Stimulated activated CD8-positive, alpha-beta memory T cell treated with anti-CD3 and anti-CD28 coated beads, Interleukin-7, amount 100 ng/mL, for 1 hour (primary cell): ENCODE measurements at places on chromosomes 11 and 22.
A peak's percentile ranks its signal among the peaks of the same experiment; 100 is the strongest.

GRCh38 chr11:30508594-30508993 lies 77.6 kb downstream of the MPPED2 start:
- no peak for DNase-seq

- DNase-seq = no peak
Measured at GRCh38 chr11:79493555-79494171, 52.8 kb upstream of the TENM4 start.

DNA sequence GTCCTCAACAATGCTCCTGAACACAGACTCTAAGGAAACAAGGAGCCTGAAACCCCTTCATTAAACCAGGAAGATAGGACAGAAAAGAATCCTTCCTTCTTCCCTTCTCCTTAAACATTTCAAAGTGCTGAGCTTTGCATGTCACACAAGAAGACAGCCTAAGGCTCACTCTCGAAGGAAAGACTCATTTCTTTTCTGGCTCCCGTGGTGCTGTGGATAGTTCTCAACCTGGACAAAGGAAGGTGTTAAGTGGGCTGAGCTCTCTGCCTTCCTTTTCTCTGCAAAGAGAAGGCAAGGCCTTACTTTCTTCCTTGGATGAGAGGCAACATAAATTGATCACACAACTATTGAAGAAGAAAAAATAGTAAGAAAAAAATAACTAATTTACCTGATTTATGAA lies 452.4 kb upstream of the DDI1 start:
- no peak for DNase-seq

DNA sequence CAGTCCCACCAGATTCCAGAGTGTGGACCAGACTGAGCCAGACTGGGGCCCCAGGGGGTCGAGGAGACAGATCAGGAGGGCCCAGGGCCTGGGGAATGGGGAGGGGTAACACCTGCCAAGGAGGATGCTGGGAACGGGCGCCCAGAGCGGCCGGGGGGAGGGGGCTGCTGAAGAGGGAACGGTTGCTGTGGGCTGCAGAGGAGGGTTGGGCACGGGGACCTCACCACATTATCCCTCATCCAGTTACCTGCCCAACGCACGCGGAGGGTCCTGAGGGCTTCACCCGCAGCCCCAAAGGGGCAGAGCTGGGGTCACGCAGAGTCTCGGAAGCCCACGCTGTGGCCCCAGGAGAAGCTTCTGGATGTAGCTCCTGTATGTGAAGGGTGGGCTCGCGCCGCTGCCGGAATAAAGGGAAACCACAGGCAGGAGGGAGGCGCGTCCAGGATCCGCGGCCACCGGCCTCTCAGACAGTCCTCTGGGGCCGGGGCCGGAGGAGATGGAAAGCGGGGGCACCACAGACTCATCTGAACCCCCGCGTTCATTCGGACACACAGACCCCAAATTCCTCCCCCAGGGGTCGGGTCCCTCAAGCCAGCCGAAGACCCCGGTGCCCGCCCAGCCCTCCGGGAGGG lies 866 bp upstream of the SELENOO start:
- no peak for DNase-seq

DNA sequence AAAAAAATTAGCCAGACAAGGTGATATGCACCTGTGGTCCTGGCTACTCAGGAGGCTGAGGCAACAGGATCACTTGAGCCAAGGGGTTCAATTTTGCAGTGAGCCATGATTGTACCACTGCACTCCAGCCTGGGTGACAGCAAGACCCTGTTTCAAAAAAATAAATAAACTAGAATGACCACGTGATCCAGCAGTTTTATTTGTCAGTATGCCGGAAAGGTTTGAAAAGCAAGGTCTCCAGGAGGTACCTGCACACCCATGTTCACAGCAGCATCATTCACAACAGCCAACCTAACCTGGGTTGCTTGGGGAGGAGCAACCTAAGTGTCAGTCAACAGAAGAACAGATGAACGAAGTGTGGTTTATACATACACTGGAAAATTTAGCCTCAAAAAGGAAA lies 78.7 kb upstream of the SEPTIN5 start:
- no peak for DNase-seq

- DNase-seq = no peak
Measured at GRCh38 chr11:96067160-96067559, 143.3 kb upstream of the MTMR2 start.

- no peak for DNase-seq
Measured at GRCh38 chr11:34825315-34825669, 90.9 kb downstream of the APIP start.

- DNase-seq = no peak
Measured at GRCh38 chr22:41204066-41204465, 1.0 kb upstream of the L3MBTL2 start.

- no peak for DNase-seq
Measured at GRCh38 chr11:48150213-48150612, 66.4 kb upstream of the OR4B1 start.

- no peak for DNase-seq
Measured at GRCh38 chr11:68012044-68012842, 2.1 kb downstream of the ALDH3B1 start.

- DNase-seq = peak; percentile 39
Measured at GRCh38 chr22:39622881-39623367, 52.4 kb downstream of the CACNA1I start.

- no peak for DNase-seq
Measured at GRCh38 chr11:64934682-64935358, 873 bp downstream of the GPHA2 start.

- no peak for DNase-seq
Measured at GRCh38 chr11:126748793-126749192, 251.8 kb downstream of the KIRREL3 start.

DNA sequence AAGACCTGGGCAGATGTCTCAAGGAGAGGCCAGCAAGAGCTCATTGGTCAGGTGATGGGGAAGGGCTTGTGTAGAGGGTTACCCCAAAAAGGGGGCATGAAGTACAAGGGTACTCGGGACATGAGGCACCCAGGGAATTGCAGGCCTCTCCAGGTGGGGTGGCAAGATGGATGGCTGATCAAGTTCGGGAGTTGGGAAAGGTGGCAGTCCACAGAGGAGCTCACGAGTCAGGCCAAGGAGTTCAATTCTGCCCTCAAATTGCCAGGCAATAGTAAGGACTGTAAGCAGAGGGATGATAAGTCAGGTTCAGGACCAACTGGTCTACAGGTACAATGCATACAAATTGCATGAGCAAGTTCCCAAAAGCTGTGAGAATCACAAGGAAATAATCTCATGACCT lies 42.3 kb upstream of the SLC25A1 start:
- no peak for DNase-seq

DNA sequence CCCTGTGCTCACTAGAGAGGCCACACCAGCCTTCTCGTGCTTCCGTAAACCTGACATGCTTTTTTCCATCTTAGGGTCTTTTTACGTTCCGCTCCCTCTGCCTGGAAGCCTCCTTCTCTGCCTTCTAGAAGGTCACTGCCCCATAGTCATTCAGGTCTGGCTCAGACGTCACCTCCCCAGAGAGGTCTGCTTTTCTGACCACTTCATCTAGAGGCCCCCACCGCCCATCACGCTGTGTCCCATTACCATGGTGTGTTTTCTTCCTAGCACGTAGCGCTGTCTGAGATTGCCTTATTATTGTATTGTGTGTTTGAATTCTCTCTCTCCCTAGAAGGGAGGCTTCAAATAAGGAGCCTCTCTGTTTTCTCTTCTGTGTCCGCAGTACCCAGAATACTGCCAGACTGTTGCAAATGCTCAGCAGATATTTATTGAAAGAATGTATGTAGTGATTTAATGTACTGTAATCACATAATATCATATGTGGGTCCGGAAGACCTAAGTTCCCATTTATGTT lies 10.0 kb downstream of the TAB1 start:
- DNase-seq = no peak

DNA sequence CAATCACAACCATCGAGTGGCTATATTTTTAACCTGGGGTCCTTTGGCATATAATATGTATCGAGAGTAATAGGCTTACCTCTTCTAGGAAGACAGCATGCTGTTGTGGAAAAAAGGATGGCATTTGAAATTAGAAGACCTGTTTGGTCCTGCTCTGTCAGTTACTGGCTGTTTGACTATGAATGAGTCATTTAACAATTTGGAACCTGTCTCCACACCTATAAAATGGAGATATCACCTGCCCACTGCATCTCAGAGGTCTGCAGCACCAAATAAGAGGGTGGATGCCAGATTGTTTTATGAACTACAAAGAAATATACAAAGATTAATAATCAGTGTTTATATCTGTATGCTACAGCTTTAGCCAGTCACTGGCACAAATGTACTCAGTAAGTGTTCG lies 60.8 kb downstream of the SLC25A17 start:
- no peak for DNase-seq

DNA sequence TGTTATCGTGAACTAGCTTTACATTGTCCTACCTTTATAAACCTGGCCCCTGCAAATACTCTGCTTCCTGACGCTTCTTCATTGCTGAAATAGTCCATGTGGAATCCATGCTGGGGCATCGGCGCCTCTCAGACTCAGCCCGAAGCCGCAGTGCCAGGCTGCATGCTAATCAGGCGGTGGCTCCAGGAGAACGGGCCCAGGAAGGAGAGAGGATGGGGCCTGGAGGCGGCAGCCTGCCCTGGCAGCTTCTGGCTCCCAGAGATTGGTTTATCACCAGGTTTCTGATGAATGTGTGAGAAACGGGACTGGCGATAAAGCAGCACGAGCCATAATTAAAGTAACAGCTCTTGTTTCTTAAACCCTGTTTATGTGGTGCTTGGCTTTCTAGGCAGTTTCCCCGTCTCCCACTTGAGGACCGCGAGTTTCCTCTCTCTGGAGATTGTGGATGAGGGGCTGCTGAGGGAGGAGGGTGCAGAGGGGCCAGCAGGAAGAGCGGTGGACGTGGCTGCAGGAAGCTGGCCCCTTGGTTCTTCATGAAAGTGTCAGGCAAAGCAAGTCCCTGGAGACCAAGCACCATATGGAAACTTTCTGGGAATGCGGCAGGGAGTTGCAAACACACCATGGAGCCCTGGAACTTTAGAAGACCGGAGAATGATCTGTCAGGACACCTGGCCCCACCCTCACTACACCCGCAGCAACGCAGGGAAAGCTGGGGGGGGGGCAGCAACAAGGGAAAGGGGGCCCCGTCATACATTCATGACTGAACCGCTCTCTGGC lies 93.4 kb downstream of the NTM start:
- DNase-seq = no peak

- DNase-seq = no peak
Measured at GRCh38 chr11:66327171-66328030, 8.8 kb downstream of the RIN1 start.

GRCh38 chr11:93827363-93827762 lies 23.1 kb downstream of the VSTM5 start:
- no peak for DNase-seq

DNA sequence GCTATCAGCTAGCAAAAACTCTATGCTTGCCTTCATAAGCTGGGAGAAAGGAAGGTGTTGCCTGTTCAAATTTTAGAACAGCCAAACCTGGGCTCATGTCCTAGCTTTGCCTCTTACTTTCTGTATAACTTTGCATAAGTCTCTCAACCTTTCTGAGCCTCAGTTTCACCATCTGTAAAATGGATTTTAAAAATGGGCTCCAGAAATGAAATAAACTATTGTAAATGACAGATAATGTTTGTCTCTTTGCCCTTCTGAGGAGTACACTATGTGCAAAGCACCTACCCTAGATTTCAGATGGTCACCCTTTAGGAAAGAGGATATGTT lies 68.7 kb downstream of the FAM168A start:
- no peak for DNase-seq

DNA sequence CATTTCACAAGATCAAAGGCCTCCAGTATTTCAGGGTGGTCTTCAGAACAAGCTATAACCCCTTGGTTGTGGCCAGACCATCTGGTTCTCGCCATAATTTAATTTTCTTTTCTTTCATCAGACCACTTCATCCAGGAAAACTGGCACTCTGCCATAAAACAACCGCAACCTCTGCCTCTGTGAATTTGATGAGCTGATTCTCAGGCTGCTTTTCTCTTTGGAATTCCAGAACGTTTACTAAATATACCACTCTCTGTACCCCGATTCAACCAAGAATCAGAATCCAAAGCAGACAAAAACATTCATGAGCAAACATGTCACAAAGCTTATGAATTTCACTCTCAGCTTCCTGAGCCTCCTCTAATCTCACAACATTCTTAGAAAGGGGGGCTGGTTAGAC lies 331.8 kb upstream of the SYN3 start:
- DNase-seq = no peak

DNA sequence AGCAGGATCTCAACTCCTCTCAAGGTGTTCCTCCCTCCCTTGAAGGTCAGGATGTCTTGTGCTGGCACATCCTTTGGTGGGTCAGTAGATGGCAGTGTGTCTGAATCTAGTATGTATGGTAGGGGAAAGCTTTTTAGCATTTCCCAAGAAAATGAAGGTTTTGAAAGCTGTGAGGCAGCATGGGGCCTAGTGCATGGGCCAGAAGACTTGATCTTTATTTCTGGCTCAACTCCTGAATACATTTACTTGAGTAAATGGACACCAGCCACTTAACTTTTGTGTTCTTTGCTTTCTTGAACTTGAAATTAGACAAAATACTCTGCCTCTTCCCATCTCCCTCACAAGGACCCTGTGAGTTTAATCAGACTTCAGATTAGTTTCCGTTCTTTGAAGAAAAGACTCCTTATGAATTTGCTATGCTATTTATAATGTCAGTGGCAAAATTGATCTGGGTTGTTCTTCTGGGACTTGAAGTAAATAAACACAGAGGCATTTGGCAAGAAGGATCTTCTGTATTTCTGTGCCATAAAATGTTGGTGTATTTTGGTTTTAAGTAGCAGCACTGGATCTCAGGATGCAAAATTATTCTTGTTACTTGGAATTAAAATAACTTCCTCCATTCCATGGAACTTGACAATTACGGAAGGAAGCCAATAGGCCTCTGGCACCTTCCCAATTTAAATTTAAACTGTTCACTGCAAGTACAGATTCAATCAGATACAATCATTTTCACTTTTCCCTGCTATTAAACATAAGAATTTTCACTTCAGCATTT lies 288.8 kb downstream of the CASP12 start:
- no peak for DNase-seq
